ENCODE measurements at places on chromosomes 5 and 9. TPM values are rescaled to one million over a fixed set of nuclear protein-coding genes. Genes with fewer than 3 reads are reported as not detected.

GRCh38 chr9:89058906-89059305 lies 67.6 kb downstream of the S1PR3 start:
- no peak for DNase-seq

The LHFPL2 gene
- polyA plus RNA-seq = 15.6 TPM

- DNase-seq = peak; percentile 64
Observed at GRCh38 chr5:35198686-35199085, 31.6 kb downstream of the PRLR start.

The ABLIM3 gene
- polyA plus RNA-seq = 8.1 TPM

The CDC20B gene
- polyA plus RNA-seq = 0.12 TPM

Data from hepatocyte (in vitro differentiated cells).